GM12864 (cell line): ENCODE measurements at places on chromosomes 11 and 22.

DNA sequence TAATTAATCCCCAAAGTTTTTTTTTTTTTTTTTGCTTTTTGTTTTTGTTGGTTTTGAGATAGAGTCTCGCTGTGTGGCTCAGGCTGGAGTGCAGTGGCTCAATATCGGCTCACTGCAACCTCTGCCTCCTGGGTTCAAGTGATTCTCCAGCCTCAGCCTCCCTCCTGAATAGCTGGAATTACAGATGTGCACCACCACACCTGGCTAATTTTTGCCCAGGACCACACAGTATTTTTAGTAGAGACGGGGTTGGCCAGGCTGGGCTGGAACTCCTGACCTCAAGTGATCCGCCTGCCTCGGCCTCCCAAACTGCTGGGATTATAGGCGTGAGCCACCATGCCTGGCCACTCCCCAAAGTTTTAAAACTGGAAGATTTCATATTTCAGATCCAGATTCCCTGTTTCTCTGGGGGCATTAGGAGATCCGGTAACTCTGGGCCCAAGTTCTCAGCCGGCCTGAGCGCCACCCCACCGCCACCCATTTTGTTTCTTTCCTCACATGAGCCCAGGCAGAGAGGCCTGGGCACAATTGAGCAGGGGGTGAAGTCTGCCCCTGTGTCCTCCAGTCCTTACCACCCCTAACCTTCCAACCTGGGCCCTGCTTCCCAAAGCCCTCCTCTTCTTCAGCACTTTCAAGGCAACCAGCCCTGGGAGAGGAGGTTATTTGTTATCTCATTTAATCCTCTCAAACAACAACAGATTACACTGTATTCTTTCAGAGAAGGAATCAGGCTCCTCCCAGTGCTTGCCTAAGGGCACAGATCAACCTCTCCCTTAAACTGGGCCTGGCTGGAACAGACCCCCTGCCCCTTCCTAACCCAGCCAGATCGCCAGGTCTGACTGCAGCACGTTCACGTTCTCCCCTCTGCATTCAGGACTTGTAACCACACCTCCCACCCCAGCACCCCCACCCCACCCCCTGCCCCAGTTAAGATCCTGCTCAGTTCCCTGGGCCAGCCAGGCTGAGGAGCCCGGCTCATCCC is 1.9 kb upstream of the CSNK1E start:
- no peak for DNase-seq

DNA sequence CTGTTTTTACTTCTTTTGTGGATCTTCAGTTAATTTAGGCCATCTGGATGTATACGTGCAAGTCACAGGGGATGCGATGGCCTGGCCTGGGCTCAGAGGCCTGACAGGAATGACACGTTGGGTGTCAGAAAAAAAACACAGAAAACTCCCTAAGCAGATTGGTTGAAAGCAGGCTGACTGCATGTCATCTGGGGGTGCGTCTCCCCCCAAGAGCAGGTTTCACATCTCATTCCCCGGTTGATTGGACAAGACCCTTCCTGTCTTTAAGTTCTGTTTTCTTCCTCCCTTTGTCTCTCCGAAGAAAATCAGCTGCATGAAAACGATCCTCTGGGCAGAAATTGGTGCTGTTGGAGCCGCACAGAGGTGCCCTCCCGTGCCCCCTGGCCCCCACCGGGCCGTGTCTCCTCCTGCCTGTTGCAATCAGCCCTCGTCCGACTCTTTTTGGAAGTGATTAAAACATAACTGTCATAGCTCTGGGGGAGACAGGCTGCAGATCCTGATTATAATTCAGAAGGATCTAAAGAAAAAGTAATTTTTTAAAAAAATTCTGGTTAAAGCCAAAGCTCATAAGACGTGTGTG is 71.8 kb upstream of the PARVG start:
- DNase-seq = no peak

- DNase-seq = no peak
These were observed 66.7 kb upstream of the LMO1 start for GRCh38 chr11:8330404-8330803.

- no peak for DNase-seq
These were observed 1.2 kb downstream of the SERGEF start for GRCh38 chr11:18011633-18012032.

DNA sequence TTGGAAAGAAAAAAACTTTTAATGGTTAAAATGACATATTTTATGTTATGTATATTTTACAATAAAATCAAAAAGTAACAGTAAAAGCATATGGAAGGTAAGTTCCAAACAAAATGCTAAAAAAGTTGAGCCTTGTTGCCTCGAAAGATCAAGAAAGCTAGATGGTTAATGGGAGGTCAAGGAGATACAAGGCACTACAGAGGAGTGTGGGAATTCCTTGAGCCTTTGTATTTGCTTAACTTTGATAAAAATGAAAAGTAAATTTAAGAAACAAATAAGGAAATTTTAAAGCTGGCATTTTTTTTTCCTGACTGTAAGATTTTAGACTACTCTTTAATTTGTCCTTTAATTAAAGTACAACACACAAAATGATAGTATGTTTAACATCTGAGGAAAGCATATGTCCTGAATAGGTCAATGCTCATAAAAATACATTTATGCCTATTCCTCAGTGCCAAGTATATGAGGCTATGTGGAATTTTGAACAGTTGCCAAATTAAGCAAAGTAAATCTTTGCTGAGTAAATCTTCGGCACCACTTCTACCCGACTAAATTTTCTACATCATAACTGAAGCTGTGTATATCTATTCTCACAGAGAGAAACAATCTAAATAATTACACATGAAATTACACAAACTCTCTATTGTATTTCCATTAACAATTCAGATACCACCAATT is 108.8 kb downstream of the TTC28 start:
- DNase-seq = no peak

DNA sequence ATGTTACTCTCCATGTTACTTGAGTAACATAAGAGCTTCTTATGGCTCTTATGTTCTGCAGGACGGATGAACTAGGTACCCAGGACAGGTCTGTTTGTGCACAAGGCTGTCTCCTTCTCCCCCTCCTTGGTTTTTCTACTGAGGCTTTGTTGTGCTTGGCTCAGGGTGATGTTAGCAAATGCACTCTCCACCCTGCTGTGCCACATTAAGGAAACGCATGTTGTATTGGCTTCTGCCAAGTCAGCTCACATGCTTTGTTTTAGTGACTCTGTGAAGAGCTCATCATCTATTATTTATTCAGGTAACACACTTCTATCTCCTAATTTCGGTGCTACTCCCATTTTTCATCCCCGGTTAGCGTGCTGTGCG is 108.3 kb downstream of the PTPRJ start:
- DNase-seq = no peak

DNA sequence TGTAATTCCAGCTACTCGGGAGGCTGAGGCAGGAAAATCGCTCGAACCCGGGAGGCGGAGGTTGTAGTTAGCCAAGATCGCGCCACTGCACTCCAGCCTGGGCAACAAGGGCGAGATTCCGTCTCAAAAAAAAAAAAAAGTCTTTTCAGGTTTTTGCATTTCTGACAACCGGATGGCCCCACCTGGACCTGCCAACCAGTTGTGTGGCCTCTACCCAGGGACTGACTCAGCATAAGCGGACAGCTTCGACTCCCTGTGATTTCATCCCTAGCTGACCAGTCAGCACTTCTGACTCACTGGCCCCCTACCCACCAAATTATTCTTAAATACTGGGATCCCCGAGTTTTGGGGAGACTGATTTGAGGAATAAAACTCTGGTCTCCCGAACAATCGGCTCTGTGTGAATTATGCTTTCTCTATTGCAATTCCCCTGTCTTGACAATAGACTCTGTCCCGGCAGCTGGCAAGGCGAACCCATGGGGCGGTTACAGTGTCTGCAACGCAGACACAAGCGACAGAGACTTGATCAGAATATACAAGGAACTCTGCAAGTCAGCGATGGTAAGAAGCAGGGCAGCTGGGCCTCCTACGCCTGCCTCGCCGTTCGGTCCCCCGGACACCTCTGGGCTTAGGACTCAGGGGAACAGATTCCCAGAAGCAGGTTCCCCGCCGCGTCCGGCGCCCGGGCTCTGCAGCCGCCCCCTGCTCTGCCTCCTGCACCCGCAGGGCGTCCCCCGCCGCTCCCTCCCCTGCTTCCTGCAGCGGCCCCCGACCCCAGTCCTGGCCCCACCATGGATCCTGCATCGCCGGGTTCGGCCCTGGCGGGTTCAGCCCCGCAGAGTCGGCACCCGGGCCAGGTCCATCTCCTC is 741 bp upstream of the TALDO1 start:
- DNase-seq = no peak

DNA sequence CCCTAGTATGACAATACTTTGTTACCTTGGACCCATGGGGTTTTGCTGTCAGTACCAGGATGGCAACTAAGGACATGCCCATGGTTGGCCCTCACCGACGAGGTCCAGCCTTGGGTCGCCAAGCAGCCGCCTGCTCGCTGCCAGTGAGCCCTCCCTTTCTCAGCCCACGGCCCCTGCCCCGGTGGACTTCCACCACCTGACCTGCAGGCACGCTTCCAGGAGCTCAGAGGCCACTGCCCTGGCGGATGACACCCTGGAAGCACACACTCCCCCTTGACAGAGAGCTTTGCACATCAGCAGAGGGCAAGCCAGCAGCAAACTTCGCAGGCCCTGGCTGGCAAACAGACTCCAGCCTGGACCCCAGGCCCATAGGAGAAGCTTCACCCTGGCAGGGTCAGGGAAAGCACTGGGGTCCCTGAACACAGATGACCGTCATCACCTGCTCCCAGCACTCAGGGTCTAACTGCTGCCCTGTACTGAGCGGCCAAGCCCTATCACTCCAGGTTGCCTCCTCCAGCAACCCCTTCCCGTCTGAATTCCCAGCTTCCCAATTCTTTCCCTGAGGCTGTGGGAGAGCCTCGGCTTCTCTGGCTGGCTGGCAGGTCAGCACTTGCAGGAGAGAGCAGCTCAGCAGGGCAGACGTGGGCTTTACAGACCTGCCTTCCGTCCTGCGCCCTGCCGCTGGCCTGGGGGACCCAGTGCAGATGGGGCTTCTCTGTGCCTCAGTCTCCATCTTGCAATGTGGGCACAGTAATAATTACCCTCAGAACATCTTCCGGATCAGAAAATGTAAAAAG is 2.7 kb upstream of the PPARA start:
- DNase-seq = no peak

DNA sequence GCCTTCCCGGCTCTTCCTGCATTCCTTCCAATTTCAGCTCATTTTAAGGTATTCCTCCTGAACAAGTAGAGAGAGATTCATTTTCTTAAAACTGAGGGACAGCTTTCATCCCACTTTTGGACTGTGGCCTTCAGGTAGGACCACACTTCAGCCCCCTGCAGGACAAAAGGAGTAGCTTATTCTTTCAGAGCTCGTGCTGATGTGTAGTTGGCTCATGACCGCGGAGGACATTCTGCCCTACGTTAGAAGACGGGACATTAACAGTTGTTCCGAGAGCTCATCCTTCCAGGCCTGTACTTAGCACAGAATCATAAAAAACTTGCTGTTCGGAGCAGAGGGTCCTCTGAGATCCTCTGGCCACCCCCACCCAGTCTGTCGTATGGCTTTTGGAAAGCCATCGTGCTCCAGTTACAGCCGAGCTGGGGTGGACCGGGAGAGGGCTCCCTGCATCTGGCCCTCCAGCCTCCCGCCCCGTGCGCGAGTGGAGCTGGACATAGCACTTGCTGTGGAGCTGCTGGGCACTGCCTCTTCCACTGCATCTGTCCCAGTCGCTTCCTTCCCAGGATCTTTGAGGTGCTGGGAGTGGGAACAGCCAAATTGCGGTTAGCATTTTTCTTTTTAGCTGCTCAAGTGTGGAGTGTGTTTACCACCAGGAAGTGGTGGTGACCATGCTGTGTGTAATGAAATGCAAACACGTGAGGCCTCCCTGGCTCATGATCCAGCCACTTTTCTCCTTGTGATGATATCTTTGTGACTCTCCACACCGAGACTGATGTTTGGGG is 250.3 kb downstream of the TBC1D22A start:
- DNase-seq = no peak

- no peak for DNase-seq
These were observed 16.2 kb upstream of the ACCSL start for GRCh38 chr11:44031549-44031948.

- DNase-seq = no peak
These were observed 346.1 kb upstream of the DDI1 start for GRCh38 chr11:103690356-103690755.

DNA sequence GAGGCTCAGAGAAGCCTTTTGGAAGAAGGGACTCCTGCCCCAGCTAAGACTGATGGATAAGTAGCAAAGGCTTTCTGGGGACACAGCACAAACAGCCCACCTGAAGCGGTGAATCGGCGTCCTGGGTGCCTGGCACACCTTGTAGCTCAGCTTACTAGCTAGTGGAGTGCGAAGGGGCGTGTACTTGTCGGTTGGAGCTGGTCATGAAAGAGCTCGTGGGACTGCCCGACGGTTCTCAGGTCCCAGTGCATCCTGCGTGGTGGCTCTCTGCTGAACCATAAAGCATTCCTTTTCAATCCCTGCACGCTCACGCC is 690 bp upstream of the UVRAG start:
- no peak for DNase-seq

DNA sequence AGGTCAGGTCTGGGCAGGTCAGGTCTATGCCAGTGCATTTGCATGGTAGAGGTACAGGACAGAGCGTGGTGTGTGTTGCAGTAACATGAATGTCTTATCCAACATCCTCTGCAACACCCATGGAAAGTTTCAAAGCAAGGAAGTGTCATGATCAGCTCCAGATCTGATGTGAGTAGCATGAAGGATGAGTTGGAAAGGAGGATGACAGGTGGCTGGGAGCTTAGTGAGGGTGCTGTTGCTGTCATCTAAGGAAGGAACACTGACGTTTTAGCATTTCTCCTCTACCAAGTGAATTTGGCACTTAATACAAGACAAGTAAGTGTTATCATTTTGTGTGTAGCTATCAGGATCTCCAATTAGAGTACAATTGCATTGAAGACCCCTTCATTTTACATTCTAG is 65.1 kb downstream of the GRK3 start:
- no peak for DNase-seq

GRCh38 chr11:20388096-20389055 is 860 bp downstream of the PRMT3 start:
- DNase-seq = no peak

GRCh38 chr11:132300283-132300682 is 929.9 kb downstream of the NTM start:
- DNase-seq = peak; percentile 15

DNA sequence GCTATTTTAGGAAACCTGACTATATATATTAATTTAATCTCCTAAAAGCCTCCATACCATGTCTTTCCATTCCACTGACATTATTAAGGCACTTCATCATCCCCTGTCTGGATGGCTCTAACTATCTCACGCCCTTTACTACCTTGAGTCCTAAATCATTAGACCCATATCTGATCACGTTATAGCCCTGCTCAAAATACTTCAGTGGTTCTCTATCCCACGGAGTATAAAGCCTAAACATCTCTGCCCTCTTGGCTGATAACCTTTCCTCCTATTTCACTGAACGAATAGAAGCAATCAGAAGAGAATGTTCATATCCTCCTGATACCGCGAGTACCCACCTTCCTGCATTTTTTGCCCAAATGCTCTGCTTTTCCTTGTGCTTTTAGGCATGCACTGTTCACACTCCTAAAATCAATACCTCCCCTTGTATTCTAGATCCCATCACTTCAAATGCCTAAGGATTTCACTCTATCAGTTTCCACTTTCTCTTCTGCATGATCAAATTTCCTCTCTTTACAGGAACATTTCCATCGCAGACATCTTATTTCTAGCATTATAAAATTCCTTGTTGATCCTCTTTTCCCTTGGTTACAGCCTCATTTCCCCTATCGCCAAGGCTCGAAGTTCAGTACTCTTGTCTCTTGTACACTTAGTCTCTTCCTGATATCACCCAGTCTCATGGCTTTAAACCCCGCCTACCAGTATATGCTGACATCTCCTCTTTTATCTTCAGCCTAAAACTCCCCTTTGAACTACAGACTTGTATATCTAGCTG is 45.0 kb upstream of the BIRC3 start:
- DNase-seq = no peak

GRCh38 chr11:130031056-130031455 is 28.4 kb upstream of the PRDM10 start:
- no peak for DNase-seq

GRCh38 chr11:126334659-126335462 is 20.6 kb upstream of the ST3GAL4 start:
- no peak for DNase-seq
